ENCODE measurements at places on chromosomes 11 and 22.

- no peak for DNase-seq
These were observed 222.5 kb downstream of the ST3GAL4 start for GRCh38 chr11:126578021-126578420.

GRCh38 chr11:45930031-45930794 is 7.8 kb downstream of the LARGE2 start:
- no peak for DNase-seq

GRCh38 chr22:19519041-19519926 is 4.9 kb downstream of the CLDN5 start:
- DNase-seq, result no peak

GRCh38 chr11:114085965-114086793 is 26.7 kb downstream of the ZBTB16 start:
- DNase-seq, result no peak

GRCh38 chr11:59380263-59381059 is 21.8 kb downstream of the OR5AN1 start:
- DNase-seq, result no peak

Measured in KG1 (cell line).